ENCODE measurements at places on chromosomes 13 and 19. TPM values are rescaled to one million over a fixed set of nuclear protein-coding genes. Genes with fewer than 3 reads are reported as not detected.

FFAR3 gene
- 1.2 TPM for total RNA-seq

TRPC4 gene
- not detected for total RNA-seq

- no peak overlapping the region for H3K27ac ChIP-seq
- no peaks in the 10 kb centered on the region for H3K27me3 ChIP-seq
- no peaks in the 10 kb centered on the region for H3K36me3 ChIP-seq
- H3K4me3 ChIP-seq: no peak overlapping the region
- DNase-seq: no peak
Measured at GRCh38 chr19:18731562-18732008, 48.1 kb downstream of the CRTC1 start.

GRCh38 chr13:86825410-86825809 is 845.8 kb upstream of the SLITRK5 start:
- no peaks in the 10 kb centered on the region for H3K4me1 ChIP-seq
- no peaks in the 10 kb centered on the region for H3K27me3 ChIP-seq
- no peak overlapping the region for H3K4me3 ChIP-seq
- H3K27ac ChIP-seq: no peak overlapping the region
- H3K36me3 ChIP-seq: no peaks in the 10 kb centered on the region

DNA sequence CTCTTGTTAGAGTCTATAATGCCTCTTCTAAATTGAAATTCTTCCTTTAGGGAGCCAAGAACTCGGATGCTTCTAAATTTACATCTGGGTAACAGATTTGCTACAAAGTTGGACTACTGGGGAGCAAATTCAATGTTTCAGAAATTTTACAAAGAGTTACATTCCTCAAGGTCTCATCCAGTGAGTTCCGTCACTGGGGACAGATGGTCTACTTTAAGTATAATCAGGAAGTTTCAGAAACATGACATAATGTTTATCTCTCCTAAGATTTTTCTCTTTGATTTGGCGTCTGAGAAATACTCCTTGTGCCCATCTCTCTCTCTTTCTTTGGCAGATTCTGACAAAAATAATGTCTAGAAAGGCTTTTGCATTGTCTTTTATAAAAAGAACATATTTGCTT is 81.5 kb upstream of the MBNL2 start:
- peaks cover 10% of the 10 kb centered on the region for H3K4me1 ChIP-seq
- H3K27ac ChIP-seq: no peak overlapping the region
- peaks cover 9% of the 10 kb centered on the region for H3K27me3 ChIP-seq

DNA sequence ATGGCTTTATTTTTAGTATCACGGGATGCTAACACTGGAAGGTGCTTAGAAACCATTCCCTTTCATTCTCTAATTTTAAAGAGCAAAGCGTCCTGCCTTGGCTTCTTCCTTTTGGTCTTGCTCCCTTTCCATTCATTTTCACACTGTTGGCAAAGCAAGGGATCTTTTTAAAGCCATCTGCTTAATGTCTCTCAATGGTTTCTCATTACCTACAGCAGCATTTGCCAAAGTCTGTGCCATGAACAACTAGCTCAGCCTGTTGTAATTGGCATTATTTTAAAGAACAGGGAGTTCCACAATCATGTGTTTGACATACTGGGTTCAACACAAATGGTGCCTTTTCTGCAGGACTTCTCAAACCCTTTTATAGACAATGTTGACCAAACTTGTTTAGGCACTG is 444.3 kb downstream of the GPC6 start:
- H3K27ac ChIP-seq: no peak overlapping the region
- H3K4me1 ChIP-seq: no peaks in the 10 kb centered on the region
- DNase-seq: no peak
- no peaks in the 10 kb centered on the region for H3K36me3 ChIP-seq

GRCh38 chr19:31317093-31317492 is 32.1 kb downstream of the TSHZ3 start:
- H3K27me3 ChIP-seq: peaks cover 9% of the 10 kb centered on the region
- no peak overlapping the region for H3K4me3 ChIP-seq
- DNase-seq: no peak
- H3K27ac ChIP-seq: no peak overlapping the region

DNA sequence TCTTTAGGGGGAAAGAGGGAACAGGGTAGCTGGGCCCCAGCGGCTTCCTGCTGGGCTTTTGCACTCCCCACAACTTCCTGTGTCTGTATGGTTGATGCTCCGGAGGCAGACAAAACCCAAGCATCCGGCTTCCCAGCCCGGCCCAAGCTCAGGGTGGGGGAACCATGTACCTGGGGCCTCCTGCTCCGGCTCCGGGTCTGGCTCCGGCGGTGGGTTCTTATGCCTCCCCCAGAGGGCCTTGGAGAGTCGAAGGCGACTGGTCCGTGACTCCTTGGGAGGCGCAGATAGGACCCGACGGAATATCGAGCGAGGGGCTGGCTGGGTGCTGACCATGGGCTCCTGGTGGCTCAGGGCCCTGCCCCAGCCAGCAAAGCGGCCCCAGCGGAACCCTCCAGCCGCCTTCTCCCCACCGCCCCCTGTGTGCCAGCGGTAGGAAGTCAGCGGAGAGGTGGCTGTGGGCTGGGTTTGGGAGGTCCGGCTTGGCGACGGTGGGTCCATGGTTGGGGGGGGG is 428 bp downstream of the RASAL3 start:
- H3K36me3 ChIP-seq: peaks cover 41% of the 10 kb centered on the region
- peak overlapping the region; percentile 92 for H3K27ac ChIP-seq
- peak overlapping the region; percentile 84 for H3K4me3 ChIP-seq
- H3K27me3 ChIP-seq: no peaks in the 10 kb centered on the region
- DNase-seq: peak; percentile 88
- H3K4me1 ChIP-seq: peaks cover 55% of the 10 kb centered on the region

DNA sequence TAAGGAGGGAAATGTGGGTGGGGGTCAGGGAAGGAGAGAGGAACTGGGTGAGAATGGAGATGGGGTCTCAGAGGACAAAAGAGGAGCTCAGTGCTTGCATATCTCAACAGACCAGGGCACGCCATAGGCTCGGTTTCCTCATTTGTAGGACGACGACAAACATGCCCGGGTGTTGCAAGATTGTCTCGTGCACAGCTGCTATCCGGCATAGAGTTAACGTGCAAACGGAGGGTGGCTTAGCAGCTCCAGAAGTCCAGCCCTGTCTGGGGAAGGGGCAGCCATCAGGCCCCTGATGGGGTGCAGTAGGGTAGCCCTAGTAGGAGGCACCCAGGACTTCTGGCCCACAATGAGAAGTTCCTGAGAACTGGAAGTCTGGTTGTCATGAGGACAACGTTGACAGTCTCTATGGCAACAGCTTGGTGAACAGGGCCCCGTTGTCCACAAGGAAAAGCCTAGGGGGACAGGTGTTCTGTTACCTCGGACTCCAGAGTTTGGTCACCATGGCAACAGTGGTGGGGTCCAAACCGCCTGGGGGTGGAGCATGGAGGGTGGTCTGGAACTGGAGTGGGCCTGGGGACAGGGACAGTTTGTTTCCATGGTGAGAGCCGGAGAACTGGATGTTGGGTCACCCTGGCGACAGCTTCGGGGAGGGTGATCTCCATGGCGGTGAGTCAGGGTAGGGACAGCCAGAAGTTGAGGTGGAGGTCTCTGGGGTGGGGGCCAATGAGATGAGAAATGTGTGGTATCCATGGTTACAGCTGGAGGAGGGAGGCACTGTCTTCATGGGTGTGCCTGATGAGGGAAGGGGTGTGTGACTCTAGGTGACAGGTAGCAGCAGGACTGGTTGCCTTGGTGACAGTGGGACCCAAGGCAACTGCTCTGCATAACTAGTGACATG is 16.8 kb downstream of the TM6SF2 start:
- no peak for DNase-seq
- no peak overlapping the region for H3K27ac ChIP-seq
- peaks cover 10% of the 10 kb centered on the region for H3K4me1 ChIP-seq
- peaks cover 42% of the 10 kb centered on the region for H3K27me3 ChIP-seq
- no peaks in the 10 kb centered on the region for H3K36me3 ChIP-seq

GRCh38 chr13:49791315-49791710 is 1.2 kb downstream of the KPNA3 start:
- H3K27ac ChIP-seq: peak overlapping the region; percentile 93
- H3K4me1 ChIP-seq: peaks cover 42% of the 10 kb centered on the region
- H3K36me3 ChIP-seq: peaks cover 25% of the 10 kb centered on the region

Data from activated CD8-positive, alpha-beta T cell treated with anti-CD3 and anti-CD28 coated beads for 36 hours (primary cell).